ENCODE measurements at places on chromosomes 13 and 19.

DNA sequence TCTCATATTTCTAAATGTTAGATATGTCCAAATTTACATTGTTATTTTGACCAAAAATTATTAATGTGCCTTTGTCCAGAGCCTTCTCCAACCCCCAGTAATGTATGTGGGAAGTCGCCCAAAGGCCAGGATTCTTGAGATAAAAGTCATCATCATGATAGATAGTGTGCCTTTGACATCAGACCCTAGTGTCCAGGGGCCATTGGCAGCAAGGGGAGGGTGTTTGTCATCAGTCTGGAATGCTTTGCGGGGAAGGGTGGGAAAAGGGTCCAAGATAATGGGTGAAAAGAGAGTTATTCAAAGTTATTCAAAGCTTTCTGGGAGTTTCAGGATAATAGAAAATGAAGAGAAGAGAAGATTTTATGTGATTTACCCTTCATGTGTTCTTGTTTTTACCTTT lies 909.5 kb upstream of the GPC6 start:
- DNase-seq = no peak

GRCh38 chr19:17338433-17339078 lies 1.2 kb downstream of the GTPBP3 start:
- DNase-seq = no peak

GRCh38 chr13:109803825-109804224 lies 17.4 kb upstream of the IRS2 start:
- DNase-seq = no peak

DNA sequence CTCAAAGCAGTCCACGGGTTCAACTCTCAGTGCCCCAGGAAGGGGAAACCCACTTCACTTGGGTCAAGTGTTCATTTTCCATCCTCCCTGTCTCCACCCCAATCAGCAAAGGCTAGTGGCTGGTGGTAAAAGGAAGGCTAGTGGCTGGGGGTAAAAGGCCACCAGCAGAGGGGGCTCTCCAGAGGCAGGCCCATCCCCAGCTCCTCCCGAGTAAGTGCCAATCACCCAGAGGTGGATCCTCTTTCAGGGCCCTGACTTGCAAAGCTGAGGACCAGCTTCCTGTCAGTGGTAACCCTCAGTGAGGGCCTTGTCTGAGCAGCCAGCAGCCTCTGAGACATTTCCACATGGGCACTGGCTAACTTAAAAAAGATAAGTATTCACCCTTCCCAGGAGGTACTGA lies 22.0 kb upstream of the TPT1 start:
- no peak for DNase-seq

DNA sequence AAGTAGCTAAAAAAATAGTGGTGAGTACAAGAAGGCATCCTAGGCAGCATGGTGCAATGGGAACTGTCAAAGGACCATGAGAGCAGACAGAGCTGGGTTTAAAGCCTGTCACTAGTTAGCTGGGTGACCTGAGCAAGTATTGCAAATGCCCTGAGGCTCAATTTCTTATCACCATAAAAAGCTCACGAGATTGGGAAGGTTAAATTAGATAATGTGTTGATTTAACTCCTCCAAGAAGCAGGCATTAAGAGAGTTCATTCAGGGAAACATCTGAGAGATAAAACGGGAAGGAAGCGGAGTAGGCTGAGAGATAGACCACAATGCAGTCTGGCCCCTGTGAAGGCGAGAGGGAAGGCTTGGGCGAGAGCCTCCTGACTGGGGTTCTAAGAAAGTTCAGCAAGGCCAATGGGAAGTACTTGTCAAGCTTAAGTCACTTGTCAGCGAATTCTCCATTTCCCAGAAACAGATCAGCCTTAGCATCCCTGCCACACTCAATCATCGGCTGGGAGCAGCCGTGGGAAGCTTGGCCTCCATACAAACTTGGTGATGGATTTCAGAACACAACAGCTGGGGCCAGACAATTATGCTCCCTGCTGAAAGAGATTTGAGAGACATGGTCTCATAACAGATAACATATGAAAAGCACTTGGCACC lies 105.5 kb downstream of the POU4F1 start:
- DNase-seq = no peak

DNA sequence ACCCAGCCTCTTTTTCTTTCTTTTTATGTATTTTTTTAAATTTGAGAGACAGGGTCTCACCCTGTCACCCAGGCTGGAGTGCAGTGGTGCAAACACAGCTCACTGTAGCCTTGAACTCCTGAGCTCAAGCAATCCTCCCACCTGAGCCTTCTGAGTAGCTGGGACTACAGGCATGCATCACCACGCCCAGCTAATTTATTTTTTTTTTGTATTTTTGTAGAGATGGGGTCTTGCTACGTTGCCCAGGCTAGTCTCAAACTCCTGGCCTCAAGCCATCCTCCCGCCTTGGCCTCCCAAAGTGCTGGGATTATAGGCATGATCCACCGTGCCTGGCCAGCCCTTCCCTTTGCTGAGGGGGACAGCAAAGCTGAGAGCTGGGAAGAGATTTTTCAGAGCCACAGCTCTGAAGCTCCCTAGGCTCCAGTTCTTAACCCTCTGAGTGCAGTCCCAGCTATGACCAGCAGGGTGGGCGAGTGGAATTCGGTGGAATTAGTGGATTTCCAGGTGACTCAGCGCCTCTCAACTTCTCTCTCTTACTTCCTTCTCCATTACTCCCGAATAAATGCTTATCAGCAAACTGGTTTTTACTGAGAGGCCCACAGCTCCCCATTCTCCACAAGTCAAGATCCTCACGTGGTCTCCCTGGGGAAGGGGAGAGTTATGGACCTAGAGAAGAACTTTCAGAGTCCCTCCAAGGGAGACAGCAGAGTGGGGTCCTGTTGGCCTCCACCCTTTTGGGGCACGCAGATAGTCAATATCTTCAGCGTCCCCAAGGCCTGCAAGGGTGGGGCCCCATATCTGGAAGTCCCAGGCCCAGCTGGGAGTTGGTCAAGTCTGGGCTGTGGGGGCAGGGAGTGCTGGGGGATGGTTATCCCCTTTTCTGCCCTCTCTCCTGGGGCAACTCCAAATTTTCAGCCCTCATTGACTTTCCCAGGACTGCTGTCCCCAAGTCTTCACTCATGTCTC lies 1.2 kb downstream of the BLVRB start:
- peak; percentile 51 for DNase-seq

DNA sequence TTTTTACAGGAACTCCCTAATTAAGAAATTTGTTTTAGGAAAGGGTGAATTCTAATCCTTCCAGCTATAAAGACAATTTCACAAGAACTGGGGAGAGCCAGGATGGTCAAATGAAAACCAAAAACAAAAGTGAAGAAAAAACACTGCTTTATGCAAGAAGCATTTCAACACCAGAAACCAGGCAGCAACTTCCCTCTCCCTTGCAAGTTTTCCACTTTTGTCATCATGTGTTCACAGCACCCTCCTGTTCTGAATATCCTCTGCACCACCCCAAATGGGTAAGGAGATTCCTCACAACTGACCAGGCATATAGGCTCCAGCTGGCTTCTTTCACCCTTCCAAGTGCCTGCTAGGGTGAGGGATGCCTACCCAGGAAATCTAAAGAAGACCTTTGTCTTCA lies 328.1 kb downstream of the TBC1D4 start:
- no peak for DNase-seq

DNA sequence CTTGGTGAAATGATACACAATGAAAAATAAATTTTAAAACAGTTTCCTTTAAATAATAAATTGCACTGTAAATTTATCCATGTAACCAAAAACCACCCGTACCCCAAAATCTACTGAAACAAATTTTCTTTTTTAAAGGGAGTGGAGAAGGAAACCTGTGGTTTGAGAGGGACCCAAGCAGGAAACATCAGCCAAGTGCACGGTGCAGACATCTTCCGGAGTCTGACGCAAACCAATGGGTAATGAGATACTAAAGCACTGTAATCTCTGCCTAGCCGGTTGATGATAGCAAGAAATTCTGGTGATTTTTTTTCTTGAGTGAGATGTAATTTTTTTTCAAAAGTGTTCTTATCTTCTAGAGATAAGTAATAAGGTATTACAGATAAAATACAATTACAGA lies 115.4 kb downstream of the ABCC4 start:
- no peak for DNase-seq

DNA sequence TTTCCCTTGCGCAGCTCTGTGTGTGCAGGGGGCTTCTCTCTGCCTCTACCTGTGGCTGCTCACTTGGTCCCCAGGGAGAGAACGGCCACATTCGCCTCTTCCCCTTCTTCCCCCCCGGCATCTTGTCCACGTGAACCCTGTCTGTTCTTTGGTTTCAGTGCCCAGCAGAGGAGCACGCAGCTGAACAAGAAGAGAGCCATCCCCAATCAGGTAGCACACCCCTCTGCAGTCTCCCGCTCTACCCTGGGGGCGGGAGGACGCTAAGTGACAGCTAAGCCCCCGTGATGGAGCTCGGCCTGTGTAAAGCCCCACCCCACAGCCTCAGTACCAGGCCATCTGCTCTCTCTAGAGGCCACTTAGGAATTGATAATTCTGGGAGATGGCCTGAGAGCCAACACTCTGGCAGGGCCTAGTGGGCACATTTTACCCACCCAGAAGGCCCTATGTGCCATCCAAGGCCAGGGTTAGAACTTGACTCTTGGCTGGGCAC lies 30.2 kb downstream of the TMED1 start:
- no peak for DNase-seq

GRCh38 chr13:34951528-34951927 lies 9.5 kb downstream of the NBEA start:
- DNase-seq = no peak

GRCh38 chr13:112947796-112948195 lies 21.2 kb upstream of the MCF2L start:
- DNase-seq = no peak

DNA sequence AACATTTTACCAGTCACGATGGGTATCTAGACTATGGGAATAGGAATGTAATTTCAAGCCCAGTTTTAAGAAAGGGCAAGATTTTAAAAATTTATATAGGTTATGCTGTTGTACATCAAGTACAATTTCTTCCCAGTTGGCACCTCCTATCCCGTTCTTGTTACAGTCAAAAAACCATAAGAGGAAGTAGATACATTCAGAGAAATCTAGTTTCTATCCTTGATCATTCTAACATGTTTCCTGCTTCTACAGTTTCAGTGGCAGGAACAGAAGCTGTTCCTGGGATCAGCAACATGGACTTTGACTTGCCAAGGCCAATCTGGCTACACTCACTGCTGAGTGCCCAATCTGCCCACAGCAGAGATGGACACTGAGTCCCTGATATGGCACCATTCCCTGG lies 14.7 kb upstream of the FPR3 start:
- no peak for DNase-seq

DNA sequence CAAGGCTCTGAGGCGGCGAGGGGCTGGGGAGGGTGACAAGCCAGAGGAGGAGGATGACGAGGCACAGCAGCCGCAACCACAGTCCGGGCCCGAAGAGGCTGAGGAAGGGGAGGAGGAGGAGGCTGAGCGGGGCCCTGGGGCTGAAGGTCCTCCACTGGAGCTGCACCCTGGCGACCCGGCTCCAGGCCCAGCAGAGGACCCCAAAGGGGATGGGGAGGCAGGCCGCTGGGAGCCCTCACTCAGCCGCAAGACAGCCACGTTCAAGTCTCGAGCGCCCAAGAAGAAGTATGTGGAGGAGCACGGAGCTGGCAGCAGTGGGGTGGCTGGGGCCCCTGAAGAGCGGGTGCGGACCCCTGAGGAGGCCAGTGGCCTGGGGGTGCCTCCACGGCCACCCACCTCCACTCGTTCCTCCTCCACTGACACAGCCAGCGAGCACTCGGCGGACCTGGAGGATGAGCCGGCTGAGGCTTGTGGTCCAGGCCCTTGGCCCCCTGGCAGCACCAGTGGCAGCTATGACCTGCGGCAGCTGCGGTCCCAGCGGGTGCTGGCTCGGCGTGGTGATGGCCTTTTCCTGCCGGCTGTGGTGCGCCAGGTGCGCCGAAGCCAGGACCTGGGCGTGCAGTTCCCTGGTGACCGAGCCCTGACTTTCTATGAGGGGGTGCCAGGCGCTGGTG lies 2.9 kb downstream of the CIC start:
- no peak for DNase-seq

DNA sequence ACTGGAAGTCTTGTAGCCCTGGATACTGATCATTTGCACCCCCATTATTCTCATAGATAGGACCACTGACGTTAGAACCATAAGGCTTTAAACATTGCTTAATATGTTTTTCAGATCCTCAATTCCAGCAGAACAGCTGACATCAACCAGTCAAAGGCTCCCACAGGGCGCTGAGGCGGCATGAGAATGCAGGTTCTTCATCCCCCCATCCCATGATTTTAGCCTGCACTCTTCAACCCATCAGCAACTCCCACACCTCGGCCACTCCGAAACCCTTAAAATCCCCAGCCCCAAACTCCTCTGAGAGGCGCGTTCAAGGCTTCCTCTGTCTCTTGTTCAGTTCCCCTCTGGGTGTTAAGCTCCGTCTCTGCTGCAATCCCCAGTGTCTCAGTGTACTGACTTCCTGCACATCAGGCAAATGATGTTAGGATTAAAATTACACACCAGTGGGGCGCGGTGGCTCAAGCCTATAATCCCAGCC lies 24.3 kb upstream of the LAMP1 start:
- DNase-seq = no peak

- no peak for DNase-seq
Observed at GRCh38 chr13:93932901-93933300, 546.6 kb downstream of the DCT start.

Data from hypothalamus (tissue), 51 donors.